NCI-H1092 (cell line): ENCODE measurements at places on chromosomes 13 and 19.
A peak's percentile ranks its signal among the peaks of the same experiment; 100 is the strongest.

- no peak for DNase-seq
These were observed 86.7 kb upstream of the IPO5 start for GRCh38 chr13:97866751-97867150.

GRCh38 chr13:60392131-60392530, 4.9 kb upstream of the TDRD3 start:
- no peak for DNase-seq

- peak; percentile 57 for DNase-seq
These were observed 108.1 kb downstream of the FGF14 start for GRCh38 chr13:102293723-102294122.

DNA sequence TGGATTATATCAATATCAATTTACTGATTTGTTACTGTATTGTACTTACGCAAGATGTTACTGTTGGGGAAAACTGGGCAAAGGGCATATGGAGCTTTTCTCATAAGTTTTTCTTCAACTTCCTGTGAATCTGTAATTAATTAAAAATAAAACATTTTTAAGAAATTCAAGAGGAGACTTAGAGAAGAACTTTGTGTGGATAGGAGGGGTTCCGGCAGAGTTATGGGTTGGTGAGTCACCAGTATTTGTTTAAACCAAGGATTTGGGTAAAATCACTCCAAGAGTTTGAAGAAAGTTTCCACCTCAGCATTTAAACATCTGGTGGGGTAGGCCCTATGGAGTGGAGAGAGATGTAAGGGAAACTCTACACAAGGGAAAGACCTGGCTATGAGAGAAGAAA, 379.6 kb downstream of the TSHZ3 start:
- no peak for DNase-seq
